ENCODE measurements at places on chromosomes 3 and 15.

DNA sequence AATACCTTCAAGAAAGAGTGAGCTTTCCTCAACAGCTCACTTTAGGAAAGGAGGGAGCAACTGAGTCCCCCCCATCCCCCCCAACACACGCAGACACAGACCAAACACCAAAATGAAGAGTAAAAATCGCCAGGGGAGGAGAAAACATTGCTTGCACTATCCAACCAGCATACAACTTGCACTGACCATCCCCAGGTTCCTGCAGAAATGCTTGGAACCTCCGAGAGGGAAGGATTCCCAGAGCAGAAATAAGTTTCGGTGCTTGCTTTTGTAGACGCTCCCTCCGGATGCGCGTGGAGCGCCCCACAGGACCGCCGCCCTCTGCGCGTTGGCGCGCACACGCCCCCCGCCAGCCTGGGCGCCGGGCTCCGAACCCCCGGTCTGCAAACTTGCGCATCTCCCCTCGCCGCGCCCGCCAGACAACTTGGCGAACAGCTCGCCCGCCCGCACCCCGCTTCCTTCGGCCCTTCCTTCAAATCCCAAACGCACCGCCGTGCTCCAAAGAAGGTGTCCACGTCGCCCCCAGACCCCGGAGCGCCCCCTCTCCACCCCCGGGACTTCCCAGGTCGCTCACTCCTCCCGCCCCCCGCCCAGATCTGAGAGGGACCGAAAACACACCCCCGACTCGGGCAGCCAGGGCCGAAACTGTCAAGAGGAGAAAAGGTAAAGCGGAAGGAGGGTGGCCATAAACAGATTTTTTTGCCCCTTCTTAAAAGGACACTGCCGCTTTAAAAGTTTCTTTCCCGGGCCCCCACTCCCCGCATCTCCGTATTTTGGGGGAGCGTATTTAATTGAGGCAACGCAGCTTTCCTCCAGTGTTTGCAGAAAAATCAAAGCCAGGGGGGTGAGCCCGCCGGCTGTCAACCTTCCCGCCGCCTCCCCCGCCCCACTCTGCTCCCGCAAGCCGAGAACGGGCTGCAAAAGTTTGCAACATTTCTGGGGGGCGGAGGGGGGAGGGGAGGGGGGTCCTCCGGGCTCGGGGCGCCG is 859 bp downstream of the RORA start:
- peak; percentile 9 for DNase-seq

DNA sequence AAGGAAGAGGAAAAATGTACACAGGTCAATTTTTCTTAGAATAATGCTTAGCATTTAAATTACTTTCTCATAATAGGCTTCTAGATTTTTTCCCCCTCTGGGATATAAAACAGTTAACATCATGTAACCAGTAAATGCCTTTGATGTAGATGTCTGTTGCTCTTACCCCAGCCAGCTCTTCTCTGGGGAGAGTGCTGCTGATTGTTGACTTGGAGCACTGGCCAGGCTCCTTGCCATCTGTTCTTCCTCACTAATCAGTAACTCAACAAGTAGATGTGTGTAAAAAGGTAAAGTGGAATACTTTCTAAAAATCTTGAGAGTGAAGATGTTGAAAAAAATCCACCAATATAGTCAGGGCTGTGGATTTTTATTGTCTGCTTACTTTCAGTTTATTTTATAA is 42.2 kb downstream of the RIOX2 start:
- no peak for DNase-seq

DNA sequence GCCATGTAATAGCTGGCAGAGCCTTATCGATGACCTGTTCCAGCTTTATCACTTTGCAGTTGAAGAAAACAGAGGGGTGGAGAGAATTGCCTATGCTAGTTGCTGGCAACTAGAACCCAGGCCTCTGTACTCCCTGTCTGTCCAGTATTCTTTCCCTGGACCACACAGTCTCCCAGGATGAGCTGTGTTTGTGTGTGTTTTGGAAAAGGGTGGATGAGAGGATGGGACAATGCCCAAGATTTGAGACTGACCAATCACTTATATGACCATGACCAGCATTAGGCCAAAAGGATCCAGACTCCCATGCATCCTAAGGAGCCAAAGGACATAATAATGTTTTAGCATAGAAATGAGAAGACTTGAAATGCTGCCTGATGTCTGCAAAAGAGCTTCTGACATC is 102.6 kb downstream of the CD200R1L start:
- no peak for DNase-seq

DNA sequence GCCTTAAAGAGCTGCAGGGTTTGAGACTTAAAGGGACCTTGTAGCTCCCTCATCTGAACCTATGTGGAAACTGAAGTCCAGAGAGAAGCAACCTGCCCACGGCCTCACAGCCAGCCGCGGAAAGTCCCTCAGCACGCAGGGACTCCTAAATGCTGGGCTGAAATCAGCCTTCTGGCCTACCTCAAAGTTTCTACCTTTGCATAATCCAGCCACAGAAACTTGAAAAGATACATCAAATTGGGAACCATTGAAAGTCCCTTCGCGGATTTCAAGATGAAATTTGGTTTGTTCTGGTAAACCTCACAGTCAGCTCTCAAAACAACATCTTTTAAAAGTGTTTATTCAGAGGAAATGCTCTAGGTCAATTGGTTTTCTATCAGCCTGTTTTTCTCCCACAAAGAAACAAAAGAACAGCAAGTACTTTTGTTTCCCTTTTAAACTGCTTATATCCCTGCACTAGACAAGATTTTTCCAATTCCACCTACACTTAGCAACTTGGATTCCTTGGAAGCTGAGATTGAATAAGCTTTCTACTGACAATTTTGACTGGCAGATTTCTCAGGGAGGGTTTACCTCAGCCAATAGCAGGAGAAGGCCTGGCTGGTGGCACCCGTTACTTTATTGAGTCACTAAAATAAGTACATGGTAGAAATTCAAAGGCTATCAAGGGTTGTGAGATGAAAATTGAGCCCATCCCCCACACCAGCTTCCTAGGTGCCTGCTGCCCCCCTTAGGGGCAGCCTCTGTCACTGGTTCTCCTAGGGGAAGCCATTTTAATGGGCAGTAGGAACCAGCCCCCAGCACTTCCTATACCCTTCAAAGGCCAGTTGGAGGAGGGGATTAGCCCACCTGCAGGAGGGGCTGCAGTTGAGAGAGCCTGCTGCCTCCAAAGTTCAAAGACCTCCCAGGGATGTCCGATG is 171.2 kb downstream of the ADAMTS17 start:
- DNase-seq: no peak

DNA sequence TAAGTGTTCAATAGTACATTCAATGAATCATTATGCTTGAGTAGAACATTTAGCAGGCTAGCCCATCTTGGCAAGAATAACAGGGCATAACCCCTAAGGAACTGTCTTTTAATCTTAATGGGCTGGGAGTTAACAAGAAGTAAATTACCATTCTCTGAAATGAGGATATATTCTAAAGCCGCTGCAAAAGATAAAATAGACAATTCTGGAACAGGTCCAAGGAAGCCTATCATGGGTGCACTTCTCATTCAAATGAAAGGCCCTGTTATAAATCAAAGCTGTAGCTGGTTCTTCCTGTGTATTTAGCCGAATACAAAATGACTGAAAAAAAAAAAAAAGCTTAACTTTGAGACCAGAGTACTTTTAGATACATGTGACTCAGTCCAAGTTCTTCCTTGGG is 15.6 kb downstream of the MTHFS start:
- no peak for DNase-seq

DNA sequence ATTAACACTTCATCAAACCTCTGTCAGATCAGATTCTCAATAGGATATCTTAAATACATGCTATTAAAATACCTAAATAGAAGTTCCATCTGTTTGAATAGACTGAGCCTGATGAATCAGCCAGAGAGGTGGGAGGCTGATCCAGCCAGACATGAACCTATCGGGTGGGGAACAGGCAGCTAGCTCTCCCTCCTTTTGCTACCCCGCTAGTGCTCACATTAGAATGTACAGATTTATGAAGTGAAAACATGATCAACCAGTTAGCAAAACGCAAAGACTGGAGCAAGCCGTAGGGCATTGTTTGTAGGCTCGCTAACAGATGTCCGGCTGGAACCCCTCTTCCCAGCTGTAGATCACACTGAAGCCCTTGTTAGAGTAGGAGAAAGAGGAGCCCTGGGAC is 54.4 kb downstream of the GTF2E1 start:
- DNase-seq: no peak

GRCh38 chr3:67461667-67462142 is 192.7 kb downstream of the SUCLG2 start:
- no peak for DNase-seq

GRCh38 chr15:67977414-67978089 is 76.6 kb upstream of the PIAS1 start:
- no peak for DNase-seq

- DNase-seq: no peak
These were observed at the start of gene PARP15 for GRCh38 chr3:122577409-122578031. Gene PARP15, plus strand, starts transcription at chr3:122577650. Its CDS starts 18 bp downstream, at chr3:122577668.

- DNase-seq: no peak
These were observed 827.7 kb downstream of the ROBO1 start for GRCh38 chr3:78940128-78940527.

DNA sequence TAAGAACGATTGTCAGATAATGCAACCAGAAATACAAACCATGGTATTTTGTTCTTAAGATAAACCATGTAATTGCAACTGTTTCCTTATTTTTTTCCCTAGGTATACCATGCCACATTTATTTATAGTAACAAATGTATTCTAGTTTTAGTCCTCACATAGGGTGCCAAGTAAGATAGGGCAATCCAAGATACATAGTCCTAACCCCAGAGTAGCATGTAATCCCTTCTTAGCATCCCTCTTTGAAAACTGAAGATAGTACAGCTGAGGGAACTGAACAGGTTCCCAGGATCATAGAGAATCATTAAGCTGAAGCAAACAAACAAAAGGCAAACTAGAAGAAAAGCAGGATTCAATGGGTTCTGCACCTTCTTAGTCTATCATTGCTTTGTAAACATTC is 24.8 kb downstream of the TRNT1 start:
- DNase-seq: no peak

GRCh38 chr3:73508330-73508954 is 116.3 kb downstream of the PDZRN3 start:
- DNase-seq: peak; percentile 28

GRCh38 chr3:81476692-81477091 is 284.8 kb downstream of the GBE1 start:
- no peak for DNase-seq

DNA sequence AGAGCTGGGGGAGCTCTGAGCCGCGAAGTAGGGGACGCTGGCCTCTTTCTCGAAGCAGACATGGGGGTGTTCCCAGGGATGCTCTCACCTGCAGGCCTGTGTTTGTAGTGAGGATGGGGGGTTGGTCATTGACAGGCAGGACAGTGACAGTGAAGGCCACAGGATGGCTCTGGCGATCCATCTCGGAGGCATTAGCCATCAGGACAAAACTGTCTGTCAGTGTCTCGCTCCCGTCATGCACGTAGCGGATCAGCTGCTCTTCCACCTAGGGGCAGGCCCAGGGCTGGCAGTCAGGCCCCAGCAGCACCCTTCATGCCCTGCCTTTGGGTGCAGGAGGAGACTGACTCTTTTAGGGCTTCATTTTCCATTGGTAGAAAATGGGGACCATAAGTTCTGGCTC is 28.0 kb downstream of the CSPG4 start:
- DNase-seq: no peak

All from germinal center (tissue), 1 donor.